Fibroblast of skin of left quadriceps (primary cell): ENCODE measurements at places on chromosomes 1 and 21.

- DNase-seq: no peak
Observed at GRCh38 chr1:181608948-181609347, 125.6 kb downstream of the CACNA1E start.

- no peak for DNase-seq
Observed at GRCh38 chr1:71298633-71299032, 217.8 kb upstream of the ZRANB2 start.

DNA sequence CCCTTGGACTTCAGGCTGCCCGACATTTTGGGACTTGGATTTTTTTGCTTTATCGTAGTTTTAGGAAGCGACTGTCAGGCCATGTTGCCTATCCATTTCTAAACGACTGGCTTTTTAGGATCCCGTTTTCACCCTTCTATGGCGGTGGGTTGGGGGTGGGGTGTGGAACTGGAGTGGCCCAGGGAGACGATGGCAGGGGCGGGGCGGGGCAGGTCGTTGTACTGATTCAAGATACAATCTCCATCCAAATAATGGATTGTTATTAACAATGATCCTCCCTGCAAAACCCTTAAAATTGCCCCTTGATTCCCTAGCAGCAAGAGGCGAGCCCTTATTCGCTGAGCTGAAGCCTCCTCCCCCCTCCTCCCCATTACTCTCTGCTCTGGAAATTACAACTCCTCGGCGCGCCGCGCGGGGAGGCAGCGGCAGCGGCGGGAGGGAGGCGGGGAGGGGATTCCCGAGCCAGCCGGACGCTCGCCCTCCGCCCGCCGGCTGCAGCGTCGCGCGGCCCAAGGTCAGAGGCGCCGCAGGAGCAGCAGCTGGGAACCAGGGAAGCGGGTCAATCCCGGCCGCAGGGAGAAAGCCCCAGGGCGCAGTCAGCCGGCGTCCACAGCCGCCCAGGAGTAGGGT lies at the start of gene TRIM67:
TRIM67 (plus strand) TSS at position 392 of the 630 bp plus-strand sequence. CDS start 912 bp downstream, outside the sequence.
- no peak for DNase-seq

- DNase-seq: no peak
Observed at GRCh38 chr1:201515062-201515750, 8.3 kb upstream of the CSRP1 start.

DNA sequence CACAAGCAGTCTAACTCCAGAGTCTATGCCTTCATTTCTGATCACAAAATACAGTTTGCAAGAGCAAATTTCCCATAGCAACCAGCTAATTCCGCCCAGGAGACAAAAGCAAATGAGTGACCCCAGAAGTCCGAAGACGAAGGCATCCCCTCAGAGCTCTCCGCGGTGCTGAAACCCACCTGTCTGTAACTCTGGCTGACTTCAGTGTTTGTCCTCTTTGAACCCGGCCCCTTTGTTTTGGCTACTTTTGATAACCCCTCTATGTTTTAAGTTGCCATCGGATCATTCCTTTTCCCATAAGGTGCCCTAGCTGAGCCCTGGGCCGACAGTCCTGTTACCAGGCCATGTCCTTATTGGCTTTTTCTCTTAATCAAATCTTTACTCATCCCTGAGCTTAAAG lies 515.8 kb downstream of the PTPRU start:
- no peak for DNase-seq

DNA sequence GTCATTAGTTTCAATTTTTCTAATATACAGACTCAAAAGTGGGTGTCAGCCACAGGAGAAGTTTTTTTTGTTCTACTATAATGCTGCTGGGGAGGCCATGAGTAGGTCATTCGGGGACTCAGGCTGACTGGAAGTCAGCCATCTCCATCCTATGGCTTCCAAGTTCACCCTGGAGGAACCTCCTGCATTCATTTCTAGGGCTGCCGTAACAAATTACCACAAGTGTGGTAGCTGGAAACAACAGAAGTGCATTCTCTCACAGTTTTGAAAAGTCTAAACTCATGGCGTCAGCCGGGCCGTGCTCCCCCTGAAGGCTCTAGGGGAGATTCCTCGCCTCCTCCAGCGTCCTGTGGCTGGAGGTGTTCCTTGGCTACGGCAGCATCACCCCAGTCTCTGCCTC lies 17.7 kb downstream of the AGT start:
- DNase-seq: no peak

- no peak for DNase-seq
Observed at GRCh38 chr1:75472971-75473603, 137.8 kb downstream of the SLC44A5 start.

DNA sequence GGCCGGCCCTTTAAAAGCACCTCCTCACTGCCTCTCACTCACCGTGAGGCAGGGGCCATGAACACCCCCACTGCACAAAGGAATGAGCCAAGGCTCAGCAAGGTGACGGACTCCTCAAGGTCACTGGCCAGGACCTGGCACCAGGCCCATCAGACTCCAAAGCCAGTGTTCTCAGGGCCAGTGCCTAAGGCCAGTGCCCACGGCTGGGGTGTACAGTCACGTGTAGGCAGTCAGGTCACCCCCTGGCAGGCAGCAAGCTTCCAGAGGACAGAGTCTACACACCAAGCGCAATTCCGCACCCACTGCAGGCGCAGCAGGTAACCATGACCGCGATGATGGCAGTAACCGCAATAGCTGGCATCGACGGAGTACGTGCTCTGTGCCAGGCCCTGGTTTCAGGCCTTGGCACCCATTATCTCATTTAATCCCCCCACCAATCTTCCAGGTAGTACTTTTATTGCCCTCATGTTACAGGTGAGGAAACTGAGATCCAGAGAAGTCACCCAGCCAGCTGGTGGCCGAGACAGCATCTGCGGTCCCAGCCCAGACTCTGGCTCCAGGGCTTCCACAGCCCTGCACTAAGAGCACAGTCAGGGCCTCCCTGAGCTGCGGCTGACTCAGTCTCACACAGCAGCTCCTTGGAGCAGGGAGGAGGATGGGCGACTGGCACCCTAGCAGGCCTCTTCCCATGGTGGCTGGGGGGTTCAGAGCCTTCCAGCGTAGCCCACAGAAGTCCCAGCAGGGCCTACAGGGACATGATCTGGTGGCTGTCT lies 27.0 kb downstream of the RAP1GAP start:
- no peak for DNase-seq

GRCh38 chr1:183778045-183778444 lies 26.9 kb upstream of the RGL1 start:
- no peak for DNase-seq
